ENCODE measurements at places on chromosomes 3 and 15. TPM values are rescaled to one million over a fixed set of nuclear protein-coding genes. Genes with fewer than 3 reads are reported as not detected.

DNA sequence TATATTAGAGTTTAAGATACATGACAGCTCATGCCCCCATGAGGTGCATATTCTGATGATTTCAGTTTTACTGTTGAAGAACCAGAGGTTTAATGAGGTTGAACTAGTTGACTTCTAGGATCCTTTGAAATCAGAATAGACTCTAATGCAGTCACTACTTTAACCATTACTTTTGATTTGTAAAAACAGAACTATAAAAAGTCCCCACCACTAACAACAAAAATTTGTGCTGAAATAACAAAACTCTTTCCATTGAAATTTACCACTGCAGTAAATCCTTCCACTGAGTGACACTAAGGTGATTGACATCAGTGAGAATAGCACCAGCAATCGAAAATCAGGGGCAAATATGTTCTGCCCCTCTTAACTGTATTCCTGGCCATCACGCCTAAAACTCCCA lies 214.1 kb downstream of the SHQ1 start:
- no peak for DNase-seq

DNA sequence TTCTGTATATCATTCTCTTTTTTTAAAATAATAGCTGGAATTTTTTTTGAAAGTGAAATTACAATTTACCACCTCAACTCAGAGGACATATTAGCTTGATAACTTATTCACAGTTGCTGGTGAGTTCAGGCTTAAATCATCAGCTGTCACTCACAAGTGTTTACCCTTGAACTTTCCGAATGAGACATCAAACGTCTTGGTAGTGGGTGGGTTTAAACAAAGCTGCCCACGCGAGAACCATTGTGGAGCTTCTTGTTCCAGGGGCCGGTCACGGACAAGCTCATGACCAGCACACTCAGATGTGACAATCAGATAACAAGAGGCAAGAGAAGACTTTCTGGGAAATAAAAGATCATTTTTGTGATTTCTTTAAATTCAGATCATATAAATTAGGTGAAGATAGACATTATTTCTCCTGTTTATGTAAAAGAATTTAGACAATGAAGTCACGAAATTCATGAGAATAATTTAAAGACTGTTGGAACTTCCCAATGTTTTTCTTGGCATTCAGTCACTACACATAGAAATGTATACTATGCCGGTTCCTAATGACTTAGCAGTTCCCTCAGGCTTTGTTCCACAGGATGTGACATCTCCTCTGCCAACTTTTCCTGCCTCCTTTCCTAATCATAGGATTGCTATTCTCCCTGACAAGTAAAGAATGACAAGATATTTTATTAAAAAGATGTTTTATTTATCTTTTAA lies 29.3 kb downstream of the BTD start:
- DNase-seq, result peak; percentile 94

DNA sequence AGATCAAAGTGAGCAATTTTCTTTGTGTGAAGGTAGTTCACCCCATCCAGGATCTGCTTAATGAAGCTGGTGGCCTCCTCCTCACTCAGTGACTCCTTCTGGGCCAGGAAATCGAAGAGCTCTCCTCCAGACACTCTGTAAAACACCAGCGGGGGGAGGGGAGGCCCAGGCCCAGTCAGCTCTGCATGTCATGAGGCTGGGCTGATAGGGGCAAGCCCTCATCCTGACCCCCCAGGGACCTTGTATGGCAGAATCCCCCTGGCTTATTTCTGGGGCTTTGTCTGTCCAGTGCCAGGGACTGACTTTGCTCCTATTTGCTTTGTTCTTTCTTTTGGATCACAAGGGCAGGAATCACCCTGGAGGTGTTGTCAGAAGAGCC lies 74.9 kb downstream of the DAPK2 start:
- DNase-seq, result no peak

DNA sequence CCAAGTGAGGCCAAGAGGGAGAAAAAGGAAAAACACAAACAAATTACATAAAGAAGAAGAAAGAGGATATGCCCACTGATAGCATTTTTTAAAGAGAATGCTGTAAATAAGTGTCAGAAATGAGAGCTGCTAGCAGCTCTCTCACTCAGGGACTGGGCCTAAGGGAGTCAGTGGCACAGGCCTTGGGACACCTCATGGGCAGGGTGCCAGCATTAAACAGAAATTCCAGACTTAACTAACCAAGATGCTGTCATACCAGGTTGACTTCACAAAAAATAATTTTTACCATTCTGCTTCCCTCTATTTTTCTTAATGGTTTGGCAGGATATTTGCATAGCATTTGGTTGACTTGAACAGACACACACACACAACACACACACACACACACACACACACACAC lies 92.3 kb upstream of the ADAMTSL3 start:
- no peak for DNase-seq

DNA sequence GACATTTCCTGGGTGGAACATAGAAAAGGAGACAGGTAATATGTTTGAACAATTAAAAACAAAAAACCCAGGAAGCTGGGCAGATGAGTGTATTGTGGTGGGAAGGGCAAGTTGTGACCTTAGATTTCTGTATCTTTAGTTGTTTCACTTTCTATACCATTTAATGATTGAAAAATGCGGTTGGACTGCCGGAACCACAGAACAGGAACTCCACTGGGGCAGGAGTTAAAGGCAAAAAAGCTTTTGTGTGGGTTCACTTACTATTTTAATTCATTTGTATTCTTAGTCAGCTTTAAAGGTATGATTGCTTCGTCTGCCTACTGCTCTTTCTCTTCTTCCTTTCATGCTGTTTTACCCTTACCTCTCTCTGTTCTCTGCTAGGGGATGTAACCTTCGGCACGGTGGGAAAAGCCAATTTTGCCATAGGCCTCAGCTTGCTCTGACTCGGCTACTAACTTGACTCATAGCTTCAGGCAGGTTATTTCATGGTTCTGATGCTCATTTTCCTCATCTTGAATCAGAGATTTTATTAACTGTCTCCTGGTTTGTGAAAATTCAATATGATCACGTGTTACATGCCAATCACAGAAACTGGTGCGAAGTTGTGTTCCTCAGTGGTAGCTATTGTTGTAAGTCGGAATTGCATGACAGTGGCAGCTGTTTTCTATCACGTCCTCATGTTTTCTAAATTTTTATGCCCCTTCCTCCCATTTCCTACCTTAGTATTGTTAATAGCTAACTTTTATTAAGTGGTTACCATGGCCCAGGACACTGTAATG lies 1.6 kb upstream of the MCTP2 start:
- DNase-seq, result no peak

GRCh38 chr3:71652781-71653413 lies 69.4 kb upstream of the FOXP1 start:
- peak; percentile 78 for DNase-seq

DNA sequence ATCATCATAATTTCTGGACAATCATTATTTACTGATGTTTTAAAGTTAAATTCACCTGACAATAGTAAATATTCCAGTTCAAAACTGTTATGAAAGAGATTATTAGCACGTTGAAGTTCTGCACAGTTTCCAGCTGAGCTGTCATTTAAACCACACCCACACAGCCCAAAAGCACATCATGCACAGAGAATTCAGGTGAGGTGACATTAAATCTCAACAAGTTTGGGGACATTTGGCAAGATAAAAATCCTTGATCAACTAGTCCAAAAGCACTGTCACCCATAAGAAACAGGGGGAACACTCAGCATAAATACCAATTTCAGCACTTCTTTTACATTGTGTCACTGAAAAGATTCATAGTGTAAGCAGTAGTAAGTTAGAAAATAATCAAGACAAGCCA lies 6.9 kb downstream of the NCEH1 start:
- DNase-seq, result no peak

DNA sequence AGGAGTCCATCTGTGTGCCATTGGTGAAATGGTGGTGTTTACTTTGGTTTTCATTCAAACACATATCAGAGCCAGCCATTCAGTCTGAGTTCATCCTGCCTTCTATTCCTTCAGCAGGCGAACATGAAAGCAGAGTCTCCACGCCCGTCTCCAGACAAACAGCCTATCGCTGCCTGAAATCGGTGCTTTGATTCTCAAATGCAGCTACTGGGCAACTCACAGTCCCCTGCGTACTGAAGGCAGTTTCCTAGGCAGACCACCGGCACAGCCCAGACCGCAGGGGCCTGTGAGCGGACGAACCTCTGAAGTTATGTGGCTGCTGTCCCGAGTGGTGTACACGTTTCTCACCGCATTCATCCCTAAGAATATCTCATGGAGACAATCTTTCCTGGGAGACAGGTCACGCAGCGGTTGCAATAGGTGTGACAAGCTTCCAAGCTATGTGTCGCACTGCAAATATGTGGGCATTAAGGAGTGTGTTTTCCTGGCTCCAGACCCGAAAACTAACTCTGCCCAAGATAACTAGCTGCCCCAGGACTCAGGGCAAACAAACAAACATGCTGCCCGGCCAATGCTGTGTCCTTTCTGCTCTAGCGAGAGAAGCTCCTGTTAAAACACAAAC lies 16.9 kb upstream of the RYR3 start:
- peak; percentile 75 for DNase-seq

GRCh38 chr3:72111265-72112205 lies 326.6 kb upstream of the PROK2 start:
- DNase-seq, result no peak

- no peak for DNase-seq
These were observed 1.2 kb downstream of the CISH start for GRCh38 chr3:50610181-50610971.

DNA sequence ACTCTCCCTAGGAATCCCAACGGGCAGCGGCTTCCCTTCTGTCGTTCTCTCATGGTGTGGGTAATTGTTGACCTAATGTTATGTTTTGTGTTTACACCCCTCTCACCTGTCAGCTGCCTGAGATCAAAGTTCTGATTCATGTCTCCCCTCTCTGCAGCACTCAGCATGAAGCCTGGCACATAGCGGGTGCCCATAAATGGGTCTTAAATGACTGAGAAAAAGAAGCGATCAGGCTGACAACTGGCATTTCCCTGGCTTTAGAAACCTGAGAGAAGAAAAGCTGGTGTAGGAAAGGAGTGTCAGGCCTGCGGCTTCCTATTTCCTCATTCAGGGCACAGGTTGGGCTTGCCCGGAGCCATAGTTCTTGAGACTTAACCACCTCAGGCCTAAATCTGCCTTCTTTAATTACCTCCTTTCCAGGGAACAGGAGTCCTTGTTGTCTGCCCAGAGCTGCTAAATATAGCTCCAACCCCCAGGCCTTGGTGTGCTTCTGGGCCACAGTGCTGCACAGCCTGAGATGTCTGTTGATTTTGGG lies 31.8 kb downstream of the LPP start:
- no peak for DNase-seq

Gene NOX5
- 0.07 TPM for total RNA-seq

Gene LRRIQ4
- not detected for total RNA-seq

Gene ADAMTS9
- 22.6 TPM for total RNA-seq

Gene STOML1
- 12.4 TPM for total RNA-seq

Gene CSTA
- total RNA-seq, result not detected

Gene GNAT1
- 0.78 TPM for total RNA-seq

GRCh38 chr3:106683953-106684620 lies 693.2 kb upstream of the CCDC54 start:
- no peak for DNase-seq

DNA sequence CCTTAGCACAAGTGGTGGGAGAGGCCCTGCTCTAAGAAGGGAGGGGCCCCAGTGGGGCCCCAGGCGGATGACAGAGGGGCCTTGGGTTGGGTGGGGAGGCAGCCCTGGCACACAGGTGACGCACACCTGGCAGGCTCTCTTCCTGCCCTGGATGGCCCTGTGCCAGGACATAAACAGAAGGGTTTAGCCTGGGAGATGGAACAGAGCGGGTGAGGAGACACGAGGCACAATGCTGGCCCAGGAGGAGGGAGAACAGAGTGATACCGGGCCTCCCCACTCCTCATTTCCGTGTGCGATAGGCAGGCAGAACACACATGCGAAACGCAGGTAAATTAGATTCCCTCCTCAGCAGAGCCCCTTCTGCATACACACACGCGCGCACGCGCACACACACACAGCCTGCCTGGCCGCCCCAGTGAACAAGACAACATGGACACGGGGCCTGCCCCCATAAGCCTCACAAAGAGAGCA lies 39.8 kb downstream of the IDH2 start:
- DNase-seq, result no peak

Gene TLR9
- not detected for total RNA-seq

DNA sequence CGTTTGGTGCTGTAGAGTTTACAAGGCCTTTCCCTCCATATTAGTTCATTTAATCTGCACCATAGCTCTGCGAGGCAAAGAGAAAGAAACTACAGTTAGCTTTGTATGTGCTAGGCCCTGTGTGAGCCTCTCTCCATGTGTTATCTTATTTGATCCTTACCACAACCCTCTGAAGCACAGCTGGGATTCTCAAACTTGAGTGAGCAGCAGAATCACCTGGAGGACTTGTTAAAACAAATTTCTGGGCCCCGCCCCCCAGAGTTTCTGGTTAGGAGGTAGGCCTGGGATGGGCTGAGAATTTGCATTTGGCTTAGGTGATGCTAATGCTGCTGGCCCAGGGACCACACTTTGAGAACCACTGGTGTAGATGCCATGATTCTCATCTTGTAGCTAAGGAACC lies 12.3 kb downstream of the CA12 start:
- no peak for DNase-seq

- DNase-seq, result no peak
These were observed 29.4 kb upstream of the SLC6A11 start for GRCh38 chr3:10786640-10787039.

Gene ATP13A5
- total RNA-seq, result not detected

Gene CSPG4
- total RNA-seq, result not detected

Gene IQCH
- total RNA-seq, result 2.6 TPM

Data from endothelial cell of umbilical vein (primary cell).